Natural killer cell (primary cell): ENCODE measurements at places on chromosomes 13 and 19.
A peak's percentile ranks its signal among the peaks of the same experiment; 100 is the strongest.

DNA sequence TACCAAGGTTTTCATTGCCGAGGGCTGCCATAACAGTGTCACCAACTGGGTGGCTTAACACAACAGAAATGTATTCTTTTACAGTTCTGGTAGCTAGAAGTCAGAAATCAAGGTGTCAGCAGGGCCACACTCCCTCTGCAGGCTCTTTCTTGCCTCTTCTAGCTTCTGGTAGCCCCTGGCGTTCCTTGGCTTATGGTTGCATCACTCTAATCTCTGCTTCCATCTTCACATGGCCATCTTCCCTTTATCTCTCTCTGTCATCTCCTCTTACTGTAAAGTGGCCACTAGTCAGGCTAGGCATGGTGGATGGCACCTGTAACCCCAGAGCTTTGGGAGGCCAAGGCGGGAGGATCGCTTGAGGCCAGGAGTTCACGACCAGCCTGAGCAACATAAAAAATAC, 38.0 kb upstream of the MRI1 start:
- no peak for DNase-seq

DNA sequence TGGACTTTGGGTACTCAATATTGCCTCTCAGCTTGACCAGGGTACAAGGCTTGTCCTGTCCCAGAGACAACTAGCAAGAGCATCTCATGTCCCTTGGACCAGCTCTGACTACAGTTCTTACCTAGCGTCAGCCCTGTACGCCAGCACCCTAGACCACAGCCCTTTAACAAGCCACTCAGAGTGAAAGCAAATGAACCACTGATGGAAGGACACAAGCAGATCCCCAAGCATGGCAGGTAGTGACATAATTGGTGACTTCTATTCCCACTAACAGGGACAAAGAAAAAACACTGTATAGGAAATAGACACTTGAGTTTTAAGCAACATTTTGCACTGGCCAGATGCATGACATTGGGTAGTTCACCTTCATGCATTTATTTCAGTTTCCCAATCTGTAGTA, 8.8 kb upstream of the LRCH1 start:
- DNase-seq = no peak

- peak; percentile 83 for DNase-seq
These were observed 21.0 kb downstream of the TNFSF9 start for GRCh38 chr19:6551607-6552450.

DNA sequence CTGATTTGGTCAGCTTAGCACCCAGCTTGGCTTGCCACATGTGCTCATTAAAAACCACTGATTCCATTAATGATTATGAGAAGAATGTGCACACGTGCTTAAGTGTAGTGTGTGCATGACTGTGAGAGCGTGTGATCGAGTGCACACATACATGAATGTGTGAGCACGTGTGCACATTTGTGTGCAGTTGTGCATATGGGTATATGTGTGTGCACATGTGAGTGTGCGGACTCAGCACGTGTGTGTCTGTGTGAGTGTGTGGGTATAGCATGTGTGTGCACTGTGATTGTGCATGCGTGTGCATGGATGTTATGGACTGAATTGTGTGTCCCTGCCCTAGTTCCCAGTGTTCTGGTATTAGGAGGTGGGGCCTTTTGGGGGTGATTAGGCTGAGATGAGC, 202.1 kb upstream of the ZNF536 start:
- no peak for DNase-seq

- DNase-seq = no peak
These were observed 18.4 kb upstream of the KPNA3 start for GRCh38 chr13:49810567-49811526.

DNA sequence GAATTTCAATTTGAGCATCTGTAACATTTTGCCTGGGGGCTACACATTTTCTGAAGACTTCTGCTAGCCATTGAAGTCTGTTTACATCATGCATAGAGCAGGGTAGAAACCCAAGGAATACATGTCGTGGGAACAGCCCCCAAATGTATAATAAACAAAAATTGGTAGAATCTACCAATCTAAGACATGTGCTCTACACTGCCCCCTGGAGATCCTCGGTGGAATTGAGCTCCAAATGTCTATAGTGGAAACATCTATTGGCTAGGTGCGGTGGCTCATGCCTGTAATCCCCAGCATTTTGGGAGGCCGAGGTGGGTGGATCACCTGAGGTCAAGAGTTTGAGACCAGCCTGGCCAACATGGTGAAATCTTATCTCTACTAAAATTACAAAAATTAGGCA, 57.3 kb downstream of the MBD3L2B start:
- peak; percentile 74 for DNase-seq

DNA sequence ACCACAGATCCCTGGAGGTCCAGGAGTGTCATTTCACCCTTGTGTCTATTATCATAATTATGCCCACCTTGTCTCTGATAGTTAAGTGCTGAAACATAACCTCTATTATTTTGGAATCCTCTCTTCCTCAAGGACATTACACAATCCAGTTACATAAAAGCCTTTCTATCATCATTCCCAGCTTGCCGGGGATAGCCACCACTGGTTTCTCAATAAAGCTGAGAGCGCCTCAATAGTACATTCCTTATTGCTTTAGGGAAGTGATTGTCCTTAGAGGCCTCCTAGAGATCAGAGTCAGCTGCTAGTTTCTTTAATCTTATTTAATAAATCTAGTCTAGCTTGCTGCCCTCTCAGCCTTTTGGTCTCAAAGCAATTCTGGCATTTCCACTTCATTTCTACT, 490.0 kb upstream of the ATXN8OS start:
- no peak for DNase-seq

- no peak for DNase-seq
These were observed 17.7 kb upstream of the SEMA6B start for GRCh38 chr19:4577020-4577782.

- peak; percentile 64 for DNase-seq
These were observed 1.4 kb downstream of the MYCBP2 start for GRCh38 chr13:77325371-77325980.

DNA sequence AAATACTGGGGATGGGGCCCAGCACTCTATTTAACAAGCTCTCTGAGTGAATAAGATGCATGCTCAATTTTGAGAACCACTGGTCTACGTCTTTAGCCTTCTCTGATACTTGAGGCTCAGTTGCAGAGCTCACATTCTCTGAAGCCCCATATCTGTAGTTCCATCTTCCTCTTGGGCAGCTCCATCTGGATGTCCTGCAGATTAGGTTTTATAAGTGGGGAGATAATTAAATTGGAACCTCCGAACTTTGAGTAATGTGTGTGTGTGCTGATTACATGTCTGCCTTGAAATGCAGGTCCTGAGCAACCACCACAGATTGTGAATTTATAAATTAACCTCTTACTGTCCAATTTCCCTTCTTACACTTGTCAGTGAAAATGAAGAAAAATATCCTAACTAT, 7.2 kb upstream of the RASL11A start:
- DNase-seq = no peak

- DNase-seq = no peak
These were observed 344.0 kb downstream of the MTUS2 start for GRCh38 chr13:29164116-29164515.

- DNase-seq = no peak
These were observed 48.9 kb downstream of the KLF2 start for GRCh38 chr19:16373532-16373931.

GRCh38 chr13:35210261-35210660, 266.2 kb downstream of the MAB21L1 start:
- DNase-seq = no peak

GRCh38 chr13:83709426-83710132, 172.7 kb downstream of the SLITRK1 start:
- no peak for DNase-seq

DNA sequence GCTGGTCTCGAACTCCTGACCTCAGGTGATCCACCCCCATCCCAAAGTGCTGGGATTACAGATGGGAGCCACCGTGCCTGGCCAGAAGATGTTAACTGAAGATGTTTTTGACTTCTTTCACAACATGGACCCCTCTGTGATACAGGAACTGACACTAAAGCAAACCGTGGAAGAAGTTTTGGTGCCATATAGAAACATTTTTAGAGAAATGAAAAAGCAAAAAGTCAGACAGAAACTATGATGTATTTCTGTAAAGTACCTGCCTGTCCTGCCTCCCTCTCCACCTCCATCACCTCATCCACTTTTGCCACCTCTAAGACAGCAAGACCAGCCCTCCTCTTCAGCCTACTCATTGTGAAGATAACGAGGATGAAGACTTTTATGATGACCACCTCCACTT, 11.3 kb downstream of the FBXO27 start:
- DNase-seq = no peak

- no peak for DNase-seq
These were observed 625.2 kb upstream of the PCDH20 start for GRCh38 chr13:62040806-62041205.

- DNase-seq = no peak
These were observed 314.2 kb downstream of the DLEU7 start for GRCh38 chr13:50529154-50529882.

DNA sequence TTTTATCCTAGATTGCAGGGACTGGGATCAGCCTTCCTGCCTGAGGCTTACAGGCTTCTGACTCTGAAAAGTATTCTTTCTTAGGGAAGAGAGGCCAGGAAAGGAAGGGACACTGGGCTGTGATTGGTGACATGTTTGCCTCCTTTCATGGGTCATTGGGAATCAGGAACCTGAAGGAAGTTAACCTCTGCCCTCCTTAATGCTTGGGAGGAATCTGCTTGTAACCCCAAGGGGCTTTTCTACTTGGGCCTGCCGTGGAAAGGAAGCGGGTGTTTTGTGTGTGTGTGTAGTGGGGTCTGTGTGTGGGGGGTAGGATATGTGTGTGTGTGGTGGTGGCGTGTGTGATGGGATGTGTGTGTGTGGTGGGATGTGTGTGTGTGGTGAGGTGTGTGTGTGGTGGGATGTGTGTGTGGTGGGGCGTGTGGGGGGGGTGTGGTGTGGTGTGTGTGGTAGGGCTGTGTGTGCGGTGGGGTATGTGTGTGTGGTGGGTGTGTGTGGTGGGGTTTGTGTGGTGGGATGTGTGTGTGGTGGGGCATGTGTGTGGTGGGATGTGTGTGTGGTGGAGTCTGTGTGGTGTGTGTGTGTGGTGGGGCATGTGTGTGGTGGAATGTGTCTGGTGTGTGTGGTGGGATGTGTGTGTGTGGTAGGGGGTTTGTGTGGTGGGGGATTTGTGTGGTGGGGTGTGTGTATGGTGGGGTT, 41.3 kb upstream of the NPAS1 start:
- DNase-seq = no peak

GRCh38 chr13:110423689-110424302, 116.7 kb downstream of the COL4A2 start:
- DNase-seq = no peak

DNA sequence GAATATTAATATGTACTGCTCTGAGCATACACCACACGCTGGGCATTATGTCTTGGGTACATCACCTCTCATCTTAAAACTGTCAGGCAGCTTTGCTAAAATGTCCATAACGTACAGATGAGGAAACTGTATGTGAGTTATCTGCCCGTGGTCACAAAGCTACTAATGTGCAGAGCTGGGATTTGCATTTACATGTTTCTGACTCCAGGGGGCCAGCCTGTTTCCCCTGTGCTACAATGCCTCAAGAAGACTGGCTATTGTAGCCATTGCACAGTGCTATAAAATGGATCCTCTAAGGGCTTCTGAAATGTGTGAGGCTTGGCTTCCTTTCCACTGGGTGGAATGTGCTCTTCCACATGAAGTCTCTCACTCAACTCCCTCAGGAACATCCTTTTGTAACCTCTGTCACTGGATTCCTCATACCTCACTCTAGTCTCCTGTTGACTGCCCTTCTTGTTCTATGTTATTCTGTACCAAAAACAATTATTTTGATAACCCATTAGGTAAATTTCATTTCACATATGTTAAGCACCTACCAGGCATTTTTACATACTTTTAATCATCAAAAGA, 95.6 kb upstream of the HTR2A start:
- DNase-seq = no peak

DNA sequence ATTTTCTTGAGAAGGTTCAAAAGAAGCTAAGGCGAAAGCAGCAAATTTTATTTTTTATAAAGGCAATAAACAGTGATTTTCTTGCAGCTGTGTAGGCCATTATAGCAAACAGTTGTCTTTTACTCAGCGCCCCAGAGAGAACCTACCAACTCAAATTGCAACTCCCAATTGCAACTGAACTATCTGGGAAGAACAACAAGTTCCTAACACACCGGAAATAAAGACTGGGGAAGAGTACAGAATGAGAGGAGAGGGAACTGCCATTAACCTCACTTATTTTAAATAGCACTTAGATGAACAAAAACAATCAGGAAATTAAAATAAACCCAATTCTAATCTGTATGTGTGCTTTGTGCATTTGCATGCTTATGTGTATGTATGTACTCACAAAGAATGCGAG, 171.1 kb downstream of the KCTD12 start:
- no peak for DNase-seq

DNA sequence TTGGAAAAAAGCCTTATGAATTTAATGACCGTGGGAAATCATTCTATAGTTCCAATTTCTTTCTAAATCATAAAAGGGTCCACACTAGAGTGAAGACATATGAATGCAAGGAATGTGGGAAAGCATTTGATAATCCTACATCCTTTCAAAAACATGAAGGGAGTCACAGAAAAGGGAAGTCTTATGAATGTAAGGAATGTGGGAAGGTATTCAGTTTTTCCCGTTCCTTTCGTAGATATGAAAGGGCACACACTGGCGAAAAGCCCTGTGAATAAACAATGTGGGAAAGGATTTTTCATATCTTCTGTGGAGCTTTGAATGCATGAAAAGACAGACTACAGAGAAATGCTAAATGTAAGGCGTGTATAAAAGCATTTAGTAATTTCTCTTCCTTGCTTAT, 27.0 kb downstream of the ZNF20 start:
- no peak for DNase-seq

- DNase-seq = no peak
These were observed 72.9 kb upstream of the UQCRFS1 start for GRCh38 chr19:29285878-29286277.

DNA sequence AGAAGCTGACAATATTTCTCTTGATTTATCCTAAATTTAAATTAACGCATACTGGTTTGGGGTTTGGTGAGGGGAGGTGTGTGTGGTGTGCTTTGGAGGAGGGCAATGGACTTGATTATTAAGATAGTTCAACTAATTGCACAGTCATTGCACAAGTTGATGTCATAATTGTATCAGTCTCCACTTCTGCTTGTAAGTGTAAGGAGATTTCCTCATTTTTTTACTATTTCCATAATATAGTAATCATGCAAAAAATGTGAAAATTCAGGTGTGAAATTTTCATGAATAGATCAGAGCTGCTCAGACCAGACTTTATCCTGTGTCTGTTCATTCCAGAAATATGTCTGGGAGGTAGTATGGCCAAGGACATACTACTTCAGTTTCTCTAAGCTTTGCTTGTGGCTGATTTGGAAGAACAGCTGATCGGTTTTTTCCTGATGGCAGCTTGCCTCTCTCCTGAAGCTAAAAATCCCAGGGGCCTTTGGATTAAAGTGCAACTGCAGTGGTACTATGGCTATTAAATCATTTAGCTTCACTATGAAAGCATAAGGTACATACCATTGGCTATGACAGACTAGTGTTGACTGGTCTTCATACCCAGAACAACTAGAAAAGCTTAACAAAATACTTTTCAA, 201.8 kb upstream of the MIR17HG start:
- DNase-seq = no peak
